Left forelimb (tissue), 1 donor: ENCODE measurements at places on chromosomes 2 and 18.

DNA sequence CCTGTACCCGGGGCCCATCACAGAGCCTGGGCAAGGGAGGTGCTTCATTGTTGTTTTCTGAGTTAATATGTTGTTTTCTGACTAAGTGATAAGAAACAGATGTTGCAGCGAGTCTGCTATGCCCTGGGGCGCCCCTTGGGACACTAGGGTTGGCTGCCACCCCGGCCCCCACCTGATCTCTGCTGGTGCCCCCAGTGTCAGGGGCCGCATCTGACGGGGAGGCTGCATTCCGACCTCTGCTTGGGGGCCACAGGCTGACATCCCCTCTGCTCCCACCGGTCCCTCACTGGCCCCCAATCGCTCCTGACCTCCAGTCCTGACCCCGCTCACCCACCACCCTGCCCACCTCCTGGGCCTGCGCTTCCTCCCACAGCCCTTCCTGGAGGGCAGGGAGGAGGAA lies 65.9 kb downstream of the LONRF2 start:
- DNase-seq = no peak

GRCh38 chr2:159045545-159046454 lies 77.4 kb downstream of the TANC1 start:
- no peak for DNase-seq

- no peak for DNase-seq
Measured at GRCh38 chr2:60515721-60516226, 37.7 kb downstream of the BCL11A start.

- no peak for DNase-seq
Measured at GRCh38 chr2:43139996-43140621, 86.3 kb downstream of the ZFP36L2 start.

DNA sequence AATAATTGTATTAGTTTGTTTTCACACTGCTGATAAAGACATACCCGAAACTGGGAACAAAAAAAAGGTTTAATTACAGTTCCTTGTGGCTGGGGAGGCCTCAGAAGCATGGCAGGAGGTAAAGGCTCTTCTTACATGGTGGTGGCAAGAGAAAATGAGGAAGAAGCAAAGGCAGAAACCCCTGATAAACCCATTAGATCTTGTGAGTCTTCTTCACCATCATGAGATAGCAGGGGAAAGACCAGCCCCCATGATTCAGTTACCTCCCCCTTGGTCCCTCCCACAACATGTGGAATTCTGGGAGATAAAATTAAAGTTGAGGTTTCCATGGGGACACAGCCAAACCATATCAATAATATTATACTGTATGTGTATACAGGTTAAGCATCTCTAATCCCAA lies 73.3 kb upstream of the CABLES1 start:
- DNase-seq = no peak

GRCh38 chr2:76008001-76008702 lies 297.4 kb upstream of the GCFC2 start:
- no peak for DNase-seq

DNA sequence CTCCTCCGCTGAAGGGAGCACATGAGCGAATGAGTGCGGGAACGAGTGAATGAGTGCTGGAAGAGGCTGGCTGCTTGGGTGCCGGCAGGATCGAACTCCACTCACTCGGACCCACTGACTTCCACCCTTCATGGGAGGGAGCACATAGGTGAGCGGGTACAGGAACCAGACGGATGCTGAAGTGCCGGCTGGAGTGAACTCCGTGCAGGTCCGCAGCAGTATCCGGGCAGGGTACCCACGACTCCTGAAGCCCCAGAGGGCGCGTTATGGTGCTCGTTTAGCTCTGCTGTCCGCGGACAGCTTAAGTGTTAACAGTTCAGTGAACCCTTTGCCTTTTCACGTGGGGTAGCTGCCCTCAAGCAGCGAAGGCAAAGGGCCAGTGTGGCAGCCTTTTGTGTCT lies 23.2 kb downstream of the RPRM start:
- no peak for DNase-seq

GRCh38 chr2:126399001-126399400 lies 257.0 kb upstream of the GYPC start:
- DNase-seq = no peak

DNA sequence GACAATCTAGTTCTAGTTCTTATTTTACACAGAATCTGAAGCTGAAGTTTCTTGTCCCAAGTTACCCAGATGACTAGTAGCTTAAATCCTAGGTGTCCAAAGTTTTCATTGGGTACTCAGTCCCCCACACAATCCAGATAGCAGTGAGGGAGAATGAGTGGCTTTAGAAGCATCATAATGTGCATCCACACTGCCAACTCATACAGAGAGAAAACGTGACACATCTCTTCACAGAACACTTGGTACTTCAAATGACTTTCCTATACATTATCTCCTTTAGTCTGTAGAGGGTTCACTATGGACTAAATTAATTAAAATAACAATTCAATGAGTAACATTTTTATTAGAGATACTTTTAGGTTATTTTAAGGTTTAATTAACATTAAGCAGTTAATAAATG lies 45.2 kb downstream of the STRADB start:
- DNase-seq = no peak

DNA sequence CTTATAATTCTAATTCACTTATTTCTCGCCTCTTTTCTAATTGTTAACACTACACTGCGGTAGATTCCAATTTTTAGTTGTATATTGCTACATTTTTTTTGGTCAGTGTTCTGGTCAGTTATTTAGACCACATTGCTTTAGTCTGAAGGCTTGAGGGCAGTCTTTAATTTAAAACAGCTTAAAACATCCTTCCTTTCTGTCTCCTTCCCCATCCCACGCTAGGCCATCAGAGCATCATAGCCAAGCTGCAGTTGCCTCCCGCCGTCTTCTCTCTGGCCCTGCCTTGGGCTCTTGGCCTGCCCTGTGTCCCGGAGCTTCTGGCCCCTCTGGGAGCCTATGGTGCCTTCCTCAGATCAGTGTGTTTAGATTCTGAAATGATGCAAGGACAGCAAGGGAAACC lies 52.6 kb upstream of the GLI2 start:
- no peak for DNase-seq

GRCh38 chr2:239160226-239161143 lies 240.3 kb downstream of the HDAC4 start:
- no peak for DNase-seq

DNA sequence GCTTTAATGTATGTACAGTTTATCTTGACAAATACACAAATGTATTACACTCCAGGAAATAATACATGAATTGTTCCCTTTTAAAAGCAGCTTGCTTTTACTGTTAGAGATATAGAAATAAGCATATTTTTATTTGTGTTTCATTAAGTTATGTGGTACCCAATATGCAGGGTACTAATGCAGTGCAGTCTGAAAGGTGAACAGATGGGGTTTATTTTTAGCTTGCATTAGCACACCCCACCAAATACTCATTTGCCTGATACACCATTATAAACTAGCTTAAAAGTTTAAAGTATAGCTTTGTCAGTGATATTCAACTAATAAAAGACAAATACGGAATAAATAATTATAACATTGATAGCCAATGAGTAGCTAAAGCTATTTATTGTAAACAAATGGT lies 394.7 kb upstream of the ZNF804A start:
- DNase-seq = no peak

GRCh38 chr2:54803783-54804751 lies 80.6 kb downstream of the EML6 start:
- no peak for DNase-seq

DNA sequence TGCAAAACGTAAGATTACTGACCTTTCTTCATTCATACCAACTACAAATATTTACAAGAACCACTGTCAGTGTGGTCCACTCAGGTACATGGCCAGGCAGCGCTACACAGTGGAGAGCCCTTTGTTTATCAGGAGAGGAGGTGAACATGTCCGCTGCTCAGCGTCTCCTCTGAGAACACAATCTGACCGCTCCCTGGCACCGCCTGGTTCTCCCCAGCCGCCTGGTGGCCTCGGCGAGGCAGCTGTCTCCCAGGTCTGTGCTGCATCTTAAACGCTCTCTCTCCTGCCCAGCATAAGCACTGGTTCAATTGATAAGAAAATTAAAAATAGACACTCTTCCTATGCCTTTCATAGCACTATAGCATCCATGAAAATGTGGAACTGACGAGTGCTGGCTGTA lies 146.8 kb upstream of the PXDN start:
- no peak for DNase-seq

- no peak for DNase-seq
Measured at GRCh38 chr2:43518181-43518580, 77.7 kb downstream of the THADA start.
